Neural crest cell (in vitro differentiated cells): ENCODE measurements at places on chromosomes 11 and 22.

DNA sequence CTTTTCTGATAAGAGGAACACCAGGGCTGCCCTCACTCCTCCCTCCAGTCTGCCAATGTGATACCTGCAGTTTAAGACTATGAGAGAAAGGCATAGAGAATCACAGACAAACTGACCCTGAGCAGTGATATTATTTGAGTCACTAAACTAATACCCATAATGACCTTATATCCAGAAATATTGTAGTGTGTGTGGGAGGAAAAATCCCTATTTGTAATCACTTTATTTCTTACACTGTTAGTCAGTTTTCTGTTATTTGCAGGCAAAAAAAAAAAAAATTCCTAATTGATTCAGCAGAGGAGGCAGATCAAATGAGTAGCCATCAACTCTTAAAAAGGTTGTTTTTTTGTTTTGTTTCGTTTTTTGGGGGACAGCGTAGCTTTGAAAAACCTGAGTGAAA lies 82.5 kb downstream of the MAML2 start:
- no peak for DNase-seq

- DNase-seq, result no peak
Observed at GRCh38 chr11:117826190-117826570, 1.6 kb upstream of the FXYD2 start.

DNA sequence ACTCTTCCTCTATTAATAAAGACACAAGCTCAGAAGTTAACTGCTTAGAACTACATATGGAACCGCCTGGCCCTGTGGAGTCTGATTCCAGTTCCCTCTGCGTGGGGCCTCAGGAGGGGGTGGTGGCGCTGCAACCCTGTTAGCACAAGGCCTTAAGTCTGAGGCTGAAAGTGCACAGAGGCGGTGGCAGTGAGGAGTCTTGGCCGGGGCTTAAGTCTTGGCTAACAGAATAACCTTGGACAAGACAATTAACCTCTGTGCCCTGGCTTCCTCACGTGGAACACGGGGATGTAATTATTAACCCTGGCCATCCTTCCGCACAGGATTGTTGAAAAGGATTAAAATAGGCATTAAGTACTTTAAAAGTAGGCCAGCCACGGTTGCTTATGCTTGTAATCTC lies 191.5 kb downstream of the CEP164 start:
- no peak for DNase-seq

- no peak for DNase-seq
Observed at GRCh38 chr11:45089251-45089650, 57.2 kb upstream of the PRDM11 start.

GRCh38 chr11:15770798-15771414 lies 585.4 kb downstream of the SOX6 start:
- peak; percentile 38 for DNase-seq

DNA sequence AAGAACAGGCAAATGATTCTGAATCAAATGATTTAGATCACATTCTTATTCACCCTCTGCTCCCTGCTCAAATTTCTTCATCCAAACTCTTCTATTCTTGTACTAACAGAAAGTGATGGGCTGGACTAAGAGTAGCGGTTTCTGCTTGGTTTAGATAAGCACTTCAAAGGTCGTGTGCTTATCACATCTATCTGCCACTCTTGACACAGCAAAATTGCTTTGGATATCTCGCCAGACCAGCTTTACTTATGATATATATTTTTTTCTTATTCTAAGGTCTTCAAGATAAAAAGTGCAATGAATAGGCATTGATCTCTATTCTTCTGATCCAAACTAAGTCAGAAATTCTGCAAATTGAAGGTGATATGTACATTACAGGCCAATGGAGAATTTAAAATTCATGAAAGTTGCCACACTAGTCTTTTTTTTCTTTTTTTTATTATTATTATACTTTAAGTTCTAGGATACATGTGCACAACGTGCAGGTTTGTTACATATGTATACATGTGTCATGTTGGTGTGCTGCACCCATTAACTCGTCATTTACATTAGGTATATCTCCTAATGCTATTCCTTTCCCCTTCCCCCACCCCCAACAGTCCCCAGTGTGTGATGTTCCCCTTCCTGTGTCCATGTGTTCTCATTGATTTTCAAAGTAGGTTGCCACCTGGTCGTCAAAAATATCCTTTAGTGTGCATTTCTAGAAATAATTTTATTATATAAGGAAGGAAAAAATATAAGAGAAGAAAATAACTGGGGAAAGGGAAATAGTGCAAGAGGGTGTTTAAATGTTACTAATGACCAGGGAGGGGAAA lies 1941.0 kb upstream of the RAG2 start:
- no peak for DNase-seq

DNA sequence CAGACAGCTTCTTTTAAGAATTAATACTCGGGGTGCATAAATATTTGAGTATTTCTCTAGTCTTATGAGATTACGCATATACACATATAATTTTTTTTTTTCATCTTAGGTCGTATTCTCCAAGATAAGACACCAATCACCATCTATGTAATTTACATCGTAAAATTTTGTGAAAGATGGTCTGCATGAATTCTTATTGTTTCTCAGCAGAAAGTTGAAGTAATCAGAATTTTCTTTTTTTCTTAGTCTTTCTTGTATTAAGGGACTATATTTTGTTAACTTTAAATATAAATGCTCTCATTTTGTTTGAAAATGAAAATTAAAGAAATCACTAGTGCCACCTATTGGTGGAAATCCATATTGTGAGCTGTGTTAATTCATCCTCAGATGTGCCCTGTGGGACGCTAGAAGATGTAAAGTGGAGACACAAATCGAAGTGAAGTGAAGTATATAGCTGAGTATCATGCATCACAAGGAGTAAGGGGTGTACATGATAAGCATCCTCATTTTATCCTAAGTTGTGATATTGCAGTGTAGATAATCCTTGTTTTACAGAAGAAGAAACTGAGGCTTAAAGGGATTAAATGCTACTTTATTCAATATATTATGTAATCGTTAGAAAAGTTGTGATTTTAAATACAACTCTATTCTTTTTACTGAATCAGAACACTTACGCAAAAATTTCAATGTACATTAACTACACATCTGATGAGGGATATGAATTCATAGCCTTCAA lies 2084.3 kb downstream of the LRRC4C start:
- peak; percentile 13 for DNase-seq

GRCh38 chr22:17990147-17990546 lies 34.2 kb downstream of the MICAL3 start:
- no peak for DNase-seq

DNA sequence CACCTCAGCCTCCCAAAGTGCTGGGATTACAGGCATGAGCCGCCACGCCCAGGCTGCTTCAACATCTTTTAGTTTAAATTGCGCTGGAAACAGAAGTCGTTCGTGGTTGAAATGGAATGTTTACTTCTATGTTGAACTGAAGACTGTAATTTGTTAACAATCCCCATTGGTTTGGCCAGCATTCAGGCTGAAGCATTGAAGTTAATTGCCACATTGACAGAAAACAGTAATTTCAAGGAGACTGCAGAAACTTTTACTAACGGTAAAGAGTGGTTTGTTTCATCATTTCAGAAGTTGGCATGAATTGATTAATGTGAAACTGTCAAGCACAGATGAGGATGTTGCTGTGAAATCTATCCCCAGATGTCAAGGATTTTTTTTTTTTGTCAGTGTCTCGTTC lies 14.2 kb downstream of the AP5B1 start:
- DNase-seq, result no peak
